ENCODE measurements at places on chromosomes 3 and 15.

GRCh38 chr3:100518983-100519382, 26.6 kb downstream of the TMEM45A start:
- DNase-seq = no peak

DNA sequence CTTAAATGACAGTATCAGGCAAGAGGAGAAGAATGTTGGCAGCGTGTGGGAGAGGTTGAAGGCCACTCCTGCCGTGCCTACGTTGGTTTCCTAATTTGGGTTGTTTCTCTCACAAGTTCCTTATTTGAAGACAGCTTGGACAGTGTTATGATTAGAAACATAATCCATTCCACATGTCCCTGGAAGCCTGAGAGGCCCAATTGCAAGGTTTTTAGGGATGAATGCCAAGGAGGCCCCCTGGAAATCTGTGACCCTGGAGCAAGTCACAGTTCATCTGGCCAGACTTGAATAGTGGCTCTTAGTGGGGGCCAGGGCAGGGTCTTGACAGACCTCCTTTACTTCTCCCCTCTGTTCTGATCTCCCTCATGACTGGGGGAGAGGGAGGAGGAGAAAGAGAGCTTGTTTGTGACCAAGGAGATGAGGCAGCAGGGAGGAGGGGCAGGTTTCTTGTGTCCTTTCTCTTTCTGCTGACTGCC, 584.4 kb upstream of the TBL1XR1 start:
- DNase-seq = peak; percentile 61

- DNase-seq = no peak
Observed at GRCh38 chr3:61141227-61141626, 110.0 kb downstream of the FHIT start.

DNA sequence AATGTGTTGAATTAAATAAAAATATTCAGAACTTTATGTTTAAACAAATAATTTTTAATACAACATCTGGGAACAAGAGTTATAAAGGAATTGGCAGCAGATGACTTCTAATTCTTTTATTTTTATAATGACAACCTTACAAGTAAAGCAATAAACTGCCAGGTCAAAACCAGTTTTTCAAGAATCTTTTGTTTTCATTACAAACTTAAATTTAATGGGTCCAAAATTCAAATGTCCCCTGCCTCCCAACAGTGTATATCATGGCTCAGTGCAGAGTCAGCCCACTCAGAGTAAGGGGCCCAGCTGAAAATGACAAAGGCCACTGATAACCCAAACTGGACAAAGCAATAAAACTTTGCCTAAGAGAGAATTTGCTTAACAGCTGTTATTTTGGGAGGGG, 81.5 kb downstream of the STRIT1 start:
- DNase-seq = no peak

- no peak for DNase-seq
Observed at GRCh38 chr3:130582457-130583153, 65.6 kb downstream of the COL6A6 start.

DNA sequence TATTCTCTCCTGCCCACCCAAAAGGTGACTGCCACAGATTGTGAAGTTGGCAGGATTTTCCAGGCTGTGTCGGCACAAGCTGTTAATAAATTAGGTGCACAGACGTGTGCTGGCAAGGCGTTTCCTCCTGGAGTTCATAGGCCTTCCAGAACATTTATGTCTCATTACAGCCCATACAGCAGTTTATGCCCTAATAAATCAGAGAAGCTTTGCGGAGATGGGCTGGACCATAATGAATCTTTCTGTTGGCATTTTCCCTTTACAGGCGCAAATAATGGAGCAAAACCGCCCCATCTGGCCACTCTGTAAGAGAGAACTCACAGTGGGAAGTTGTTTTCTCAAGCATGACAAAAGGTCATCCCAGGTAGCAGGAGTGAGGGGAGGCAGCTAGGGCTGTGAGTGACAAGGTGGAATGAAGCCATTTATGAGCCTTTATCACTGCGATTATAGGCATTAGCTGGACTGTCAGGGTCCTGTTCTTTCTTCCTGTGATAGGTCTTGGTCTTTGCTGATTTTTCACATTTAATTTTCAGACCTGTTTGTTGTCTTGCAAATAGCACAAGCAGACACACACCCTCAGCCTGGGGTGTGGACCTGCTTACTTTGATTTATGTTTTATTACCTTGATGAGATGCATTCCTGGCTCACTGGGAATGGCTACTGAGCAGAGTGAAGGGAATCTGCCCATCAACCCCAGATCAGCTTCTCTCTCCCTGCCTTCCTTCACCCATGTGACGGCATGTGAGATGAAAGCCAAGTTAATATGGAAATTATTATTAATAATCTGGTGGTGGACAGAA, 257.5 kb downstream of the LRTM1 start:
- DNase-seq = no peak

GRCh38 chr3:78976200-78976599, 791.6 kb downstream of the ROBO1 start:
- DNase-seq = no peak

DNA sequence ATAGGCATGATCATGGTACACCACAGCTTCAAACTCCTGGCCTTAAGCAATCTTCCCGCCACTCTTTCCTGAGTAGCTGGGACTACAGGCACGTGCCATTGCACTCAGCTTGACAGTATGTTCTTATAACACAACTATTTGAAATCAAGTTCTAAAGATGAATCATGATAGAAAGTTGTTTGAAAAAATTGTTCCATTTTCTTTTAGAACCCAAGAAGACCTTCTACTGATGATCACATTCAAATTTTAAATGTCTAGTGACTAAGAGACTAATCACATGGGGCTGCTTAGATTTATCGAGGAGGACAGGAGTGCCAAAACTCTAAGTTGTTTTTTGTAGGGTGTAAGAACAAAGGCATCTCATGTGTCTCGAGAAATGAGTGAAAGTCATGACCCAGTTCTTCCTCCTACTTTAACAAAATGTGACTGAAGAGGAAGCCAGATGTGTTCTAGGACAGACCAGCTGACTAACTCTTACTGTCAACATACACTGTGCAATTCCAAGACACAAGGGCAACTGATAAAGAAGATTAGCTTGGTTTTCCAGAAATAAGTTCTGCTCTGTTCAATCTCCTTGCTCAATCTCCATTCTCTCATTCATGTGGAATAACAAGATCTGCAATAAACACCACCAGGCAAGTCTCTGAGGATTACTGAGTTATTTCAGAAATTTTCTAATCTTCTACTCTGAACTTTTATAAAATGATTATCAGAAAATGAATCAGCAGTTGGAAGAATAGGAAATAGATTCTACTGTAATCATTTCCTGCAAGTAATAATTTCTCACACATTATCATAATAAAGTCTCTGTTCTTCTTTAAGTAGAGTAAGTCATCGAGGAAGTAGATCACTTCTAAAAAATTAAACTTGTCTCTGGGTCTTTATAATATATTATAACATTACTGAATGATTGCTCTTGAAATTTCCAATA, 122.6 kb upstream of the CCNL1 start:
- DNase-seq = no peak

DNA sequence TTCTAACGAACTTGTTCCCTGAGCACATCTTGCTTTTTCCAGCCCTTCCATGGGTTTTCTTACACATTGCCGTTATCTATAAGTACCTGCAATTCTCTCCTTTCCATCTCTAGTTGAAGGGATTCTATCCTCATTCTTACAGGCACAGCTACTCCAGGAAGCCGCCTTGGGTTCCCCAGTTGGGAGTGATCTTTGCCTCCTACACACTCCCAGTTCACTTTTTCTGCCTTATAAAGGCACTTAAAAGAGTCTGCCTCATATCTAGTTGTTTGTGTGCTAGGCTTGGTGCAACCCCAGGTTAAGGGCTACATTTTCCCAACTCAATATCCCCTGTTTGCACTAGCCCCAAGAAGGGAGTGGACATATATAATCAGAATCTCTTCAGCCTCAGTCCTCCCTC, 44.0 kb upstream of the IREB2 start:
- no peak for DNase-seq

DNA sequence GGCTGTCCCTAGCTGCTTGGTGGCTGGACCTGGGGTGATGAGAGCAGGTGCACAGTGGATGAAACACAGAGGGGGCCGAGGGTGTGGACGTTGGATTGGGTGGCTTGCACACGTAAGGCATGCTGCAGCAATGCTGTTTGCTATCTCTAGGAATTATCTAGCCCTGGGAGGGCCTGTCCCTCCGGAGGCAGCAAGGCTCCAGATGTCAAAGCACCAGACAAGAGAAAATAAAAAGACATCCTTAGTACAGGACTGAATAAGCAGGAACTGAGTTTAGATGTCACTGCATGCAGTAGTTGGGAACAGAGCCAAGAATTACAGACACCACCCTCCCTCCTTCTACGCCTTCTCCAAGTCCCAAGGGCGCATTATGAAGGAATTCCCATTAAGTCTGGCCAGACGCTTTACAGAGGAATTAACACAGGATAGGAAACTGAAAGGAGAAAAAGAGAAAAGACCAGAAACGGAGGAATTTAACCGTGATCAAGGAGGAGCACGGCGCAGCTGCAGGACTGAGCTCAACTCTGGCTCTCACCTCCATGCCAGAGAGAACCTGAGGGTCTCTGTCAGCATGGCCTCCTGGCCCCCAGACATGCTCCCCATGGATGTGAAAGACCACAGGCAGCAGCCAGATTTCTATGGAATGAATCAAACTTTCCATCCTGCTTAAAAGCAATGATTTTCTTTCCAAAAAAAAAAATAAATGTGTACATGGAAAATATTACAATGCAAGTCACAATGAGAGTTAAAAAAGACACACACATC, 13.8 kb downstream of the ATP10A start:
- DNase-seq = no peak

DNA sequence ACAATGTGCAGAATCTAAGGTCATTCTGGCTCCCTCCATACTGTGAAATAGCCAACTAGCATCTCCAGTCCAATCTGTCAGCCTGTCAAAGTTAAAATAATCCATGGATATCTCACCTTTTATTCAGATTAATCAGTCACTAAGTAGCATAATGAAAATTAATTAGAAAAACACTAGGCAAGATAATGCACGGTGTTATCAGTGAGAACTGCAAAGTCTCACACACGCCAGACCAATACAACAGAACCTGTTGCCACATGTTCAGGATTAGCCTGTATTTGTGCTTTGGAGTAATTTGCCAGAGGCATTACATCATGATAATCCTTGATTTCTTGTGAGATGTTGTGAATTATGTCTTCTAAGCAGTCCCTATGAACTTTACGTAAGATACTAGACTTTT, 820.4 kb upstream of the ALCAM start:
- no peak for DNase-seq

DNA sequence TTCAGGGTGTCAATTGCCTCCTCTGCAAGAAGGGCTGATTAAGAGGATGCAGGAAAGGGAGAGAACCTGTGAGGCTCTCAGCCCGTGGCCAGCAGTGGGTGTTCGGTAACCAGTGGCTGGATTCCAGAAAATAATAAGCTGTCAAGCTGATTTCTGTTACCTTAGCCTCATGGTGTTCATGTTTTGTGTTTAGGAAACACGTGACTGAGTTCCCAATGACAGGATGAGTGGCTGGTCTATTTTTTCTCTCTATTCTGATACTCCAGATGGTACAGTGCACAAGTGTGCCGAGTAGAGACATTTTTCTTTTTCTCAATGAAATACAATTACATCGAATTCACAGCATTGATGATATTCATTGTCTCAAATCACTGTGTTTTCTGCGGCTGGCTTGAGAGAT, 43.6 kb downstream of the EDEM1 start:
- peak; percentile 26 for DNase-seq

DNA sequence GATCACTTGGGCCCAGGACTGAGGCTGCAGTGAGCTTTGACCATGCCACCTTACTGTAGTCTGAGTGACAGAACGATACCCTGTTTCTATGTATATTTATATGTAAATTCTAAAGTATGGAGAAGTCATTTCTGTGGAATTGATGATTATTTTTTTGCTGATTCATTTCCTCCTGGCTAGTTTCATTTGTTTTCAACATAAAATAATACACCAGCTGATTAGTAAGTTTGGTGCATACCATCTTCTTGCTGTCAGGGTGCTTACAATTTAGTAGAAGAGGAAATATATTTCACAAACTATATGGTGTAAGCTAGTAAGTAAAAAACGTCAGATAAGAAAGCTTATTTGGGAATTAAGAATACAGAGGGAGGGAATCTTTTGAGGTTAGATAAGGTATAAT, 36.0 kb downstream of the SLC25A26 start:
- DNase-seq = no peak

DNA sequence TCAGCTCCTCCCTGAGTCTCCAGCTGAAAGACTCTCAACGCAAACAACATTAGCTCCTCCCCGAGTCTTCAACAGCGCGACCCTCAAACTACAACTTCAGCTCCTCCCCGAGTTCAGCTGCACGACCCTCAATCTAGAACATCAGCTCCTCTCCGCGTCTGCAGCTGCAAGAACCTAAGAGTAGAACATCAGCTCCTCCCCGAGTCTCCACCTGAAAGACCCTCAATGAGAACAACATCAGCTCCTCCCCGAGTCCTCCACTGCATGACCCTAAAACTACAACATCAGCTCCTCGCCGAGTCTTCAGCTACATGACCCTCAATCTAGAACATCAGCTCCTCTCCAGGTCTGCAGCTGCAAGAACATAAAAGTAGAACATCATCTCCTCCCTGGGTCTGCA, 78.3 kb downstream of the TFRC start:
- no peak for DNase-seq
